ENCODE measurements at places on chromosomes 4 and X.

- no peak for DNase-seq
These were observed 736.3 kb upstream of the PCDH7 start for GRCh38 chr4:29983890-29984289.

- DNase-seq, result no peak
These were observed 7.3 kb downstream of the XK start for GRCh38 chrX:37692918-37693317.

GRCh38 chr4:33948921-33949320, 2295.4 kb downstream of the ARAP2 start:
- no peak for DNase-seq

GRCh38 chr4:182768838-182769237, 148.3 kb downstream of the DCTD start:
- no peak for DNase-seq

GRCh38 chrX:97907791-97908190, 1024.1 kb downstream of the RPA4 start:
- no peak for DNase-seq

DNA sequence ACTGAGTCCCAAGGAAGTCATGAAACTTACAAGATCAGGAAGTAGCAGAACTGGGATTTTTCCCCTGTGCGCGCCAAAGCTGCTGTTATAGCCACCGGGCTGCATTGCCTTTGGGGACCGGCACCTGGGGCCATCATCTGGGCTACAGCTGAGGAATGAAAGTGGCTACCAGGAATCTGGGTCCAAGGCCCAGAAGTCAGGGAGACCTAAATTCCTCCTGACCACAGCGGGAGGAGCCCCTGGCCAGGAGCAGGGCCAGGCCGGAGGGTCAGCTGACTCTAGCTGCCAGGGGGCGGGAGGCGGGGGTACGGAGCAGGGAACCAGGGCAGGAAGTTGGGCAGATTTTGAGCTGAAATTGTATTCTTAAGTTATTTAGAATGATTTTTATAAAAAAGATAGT, 242.4 kb downstream of the EVC2 start:
- no peak for DNase-seq

DNA sequence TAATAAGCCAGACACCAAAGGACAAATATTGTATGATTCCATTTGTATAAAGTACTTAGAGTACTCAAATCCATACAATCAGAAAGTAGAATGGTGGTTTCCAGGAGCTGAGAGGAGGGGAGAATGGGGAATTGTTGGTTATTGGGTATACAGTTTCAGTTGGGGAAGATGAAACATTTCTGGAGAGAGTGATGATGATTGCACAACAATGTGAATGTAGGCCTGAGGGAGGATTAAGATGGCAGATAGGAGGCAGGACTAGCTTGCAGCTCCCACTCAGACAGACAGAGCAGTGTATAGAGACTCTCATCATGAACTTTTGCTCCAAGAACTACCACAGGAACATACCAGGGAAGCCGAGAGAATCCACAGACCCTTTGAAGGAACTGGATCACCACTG, 75.7 kb upstream of the PAK3 start:
- no peak for DNase-seq

DNA sequence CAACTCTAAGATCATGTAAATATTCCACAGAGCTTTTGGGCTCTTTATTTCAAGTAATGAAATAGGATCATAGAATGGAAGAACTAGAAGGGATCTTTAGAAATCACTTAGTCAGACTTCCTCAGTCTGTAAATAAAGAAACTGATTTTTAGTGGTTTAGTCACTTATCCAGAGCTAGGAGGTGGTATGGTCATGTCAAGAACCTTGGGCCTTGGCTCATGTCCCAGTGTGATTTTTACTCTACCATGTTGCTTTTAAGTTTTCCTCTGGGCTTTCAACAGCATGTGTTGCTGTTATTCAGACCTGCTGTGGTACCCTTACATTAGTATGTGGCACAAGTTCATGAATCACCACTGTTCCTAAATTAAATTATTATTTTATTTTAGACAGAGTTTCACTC, 184.9 kb downstream of the FRAS1 start:
- no peak for DNase-seq

DNA sequence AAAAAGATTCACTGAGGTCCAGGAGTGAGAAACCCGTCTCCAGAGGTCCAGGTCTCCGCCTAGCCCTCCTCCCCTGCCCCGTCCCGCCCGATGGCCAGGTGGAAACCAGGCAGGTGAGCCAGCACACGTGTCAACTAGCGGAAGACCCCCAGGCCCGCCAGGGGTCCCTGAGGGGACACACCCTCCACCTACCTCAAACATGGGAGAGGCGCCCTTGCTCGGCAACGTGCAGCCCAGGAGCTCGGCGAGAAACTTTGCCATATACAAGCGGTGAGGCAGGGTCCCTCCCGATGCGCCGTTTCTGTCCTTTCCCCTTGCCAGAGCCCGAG, 330.0 kb downstream of the HNRNPD start:
- DNase-seq, result no peak

- peak; percentile 21 for DNase-seq
These were observed 876 bp downstream of the KLHL2 start for GRCh38 chr4:165208221-165208652.

DNA sequence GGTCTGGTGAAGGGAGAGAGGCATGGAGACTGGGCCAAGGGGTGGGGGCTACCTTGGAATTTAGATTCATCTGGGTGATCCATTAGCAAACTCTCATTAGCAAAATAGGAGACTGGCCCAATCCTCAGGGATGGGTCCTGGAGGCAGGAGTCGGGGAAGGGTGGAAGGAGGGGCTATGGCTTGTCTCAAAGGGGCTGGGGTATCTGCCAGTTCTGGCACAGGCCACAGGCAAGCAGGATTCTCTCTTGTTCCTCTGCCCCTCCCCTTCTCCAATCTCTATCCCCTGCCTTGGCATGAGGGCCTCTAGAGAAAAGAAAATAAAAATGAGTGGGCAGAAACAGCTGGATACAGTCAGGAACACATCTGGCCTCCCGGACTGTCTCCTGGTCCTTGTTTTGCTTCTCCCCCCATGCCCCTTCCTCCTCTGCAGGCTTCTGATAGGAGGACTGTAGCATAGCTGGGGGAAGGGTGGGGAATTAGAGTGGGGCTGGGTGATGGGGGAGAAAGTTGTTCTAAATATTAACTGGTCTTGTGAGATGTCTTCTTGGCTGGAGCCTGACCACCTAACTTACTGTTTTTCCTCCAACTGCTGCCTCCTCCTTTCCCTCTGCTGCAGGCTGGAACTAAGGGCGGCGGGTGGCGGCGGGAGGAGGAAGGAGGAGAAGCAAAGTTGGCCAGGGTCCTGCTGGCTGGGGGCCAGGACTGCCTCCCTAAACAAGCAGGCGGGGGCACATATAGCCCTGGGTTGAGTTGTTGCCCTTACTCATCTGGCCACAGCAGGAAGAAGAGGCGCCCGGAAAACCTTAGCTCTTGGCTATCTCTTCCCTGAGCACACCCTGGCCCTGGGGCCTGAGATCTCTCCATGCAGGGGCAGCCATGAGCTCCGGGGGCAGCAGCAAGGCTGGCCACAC, 53.3 kb upstream of the LAS1L start:
- peak; percentile 26 for DNase-seq

- no peak for DNase-seq
These were observed 99.2 kb downstream of the DRD5 start for GRCh38 chr4:9880406-9881197.

DNA sequence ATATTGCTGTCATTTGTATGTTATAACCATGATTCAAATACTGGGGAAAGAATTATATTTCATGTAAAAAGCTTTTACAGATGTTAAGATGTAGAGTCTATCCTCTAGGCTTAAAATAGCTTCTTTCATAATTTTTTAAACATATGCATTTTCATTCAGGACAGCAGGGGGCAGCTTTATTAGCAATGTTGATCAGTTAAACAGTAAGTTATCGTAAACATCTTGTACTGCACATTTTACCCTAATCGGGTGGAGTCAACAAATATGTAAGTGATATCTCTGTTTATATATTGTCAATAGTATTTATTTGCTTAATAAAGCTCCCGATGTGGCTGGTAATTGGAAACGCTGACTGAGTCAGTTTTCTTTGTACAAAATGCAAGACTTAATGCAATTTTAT, 142.5 kb upstream of the MED14 start:
- peak; percentile 31 for DNase-seq

GRCh38 chr4:77240469-77241066, 83.6 kb downstream of the CCNG2 start:
- DNase-seq, result peak; percentile 68

DNA sequence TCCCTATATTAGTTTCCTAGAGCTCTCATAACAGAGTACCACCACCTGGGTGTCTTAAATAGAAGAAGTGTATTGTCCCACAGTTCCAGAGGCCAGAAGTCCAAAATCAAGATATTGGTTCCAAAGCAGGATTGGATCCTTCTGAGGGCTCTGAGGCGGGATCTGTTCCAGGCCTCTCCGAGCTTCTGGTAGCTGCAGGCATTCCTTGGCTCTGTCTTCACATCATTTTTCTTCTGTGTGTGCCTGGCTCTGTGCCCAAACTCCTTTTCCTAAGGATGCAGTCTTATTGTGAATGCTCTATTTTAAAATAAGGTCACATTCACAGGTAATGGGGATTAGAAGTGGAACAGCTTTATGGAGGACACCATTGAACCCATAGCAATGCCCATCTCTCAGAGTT, 253.7 kb upstream of the TAPT1 start:
- no peak for DNase-seq

GRCh38 chr4:155911905-155912304, 8.4 kb downstream of the TDO2 start:
- DNase-seq, result no peak

DNA sequence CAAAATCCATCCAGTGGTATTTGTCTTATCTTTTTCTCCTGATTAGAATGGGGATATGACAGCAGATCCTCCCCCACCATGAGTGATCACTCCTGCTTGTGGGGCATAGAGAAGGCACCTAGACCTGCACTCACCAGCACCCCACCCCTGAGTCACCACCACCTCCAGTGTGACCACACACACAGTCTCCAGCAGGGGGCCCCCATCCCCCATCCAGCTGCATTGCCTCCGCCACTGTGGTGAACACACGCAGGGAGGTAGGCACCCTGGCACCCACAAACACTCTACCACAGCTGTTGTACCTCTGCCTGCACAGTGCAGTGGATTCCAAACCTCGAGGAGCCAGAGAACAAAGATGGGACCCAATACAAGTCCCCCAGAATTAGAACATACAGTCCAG, 9.0 kb upstream of the MAGEA8 start:
- peak; percentile 7 for DNase-seq

GRCh38 chr4:72375073-72375736, 193.8 kb downstream of the ADAMTS3 start:
- DNase-seq, result no peak

DNA sequence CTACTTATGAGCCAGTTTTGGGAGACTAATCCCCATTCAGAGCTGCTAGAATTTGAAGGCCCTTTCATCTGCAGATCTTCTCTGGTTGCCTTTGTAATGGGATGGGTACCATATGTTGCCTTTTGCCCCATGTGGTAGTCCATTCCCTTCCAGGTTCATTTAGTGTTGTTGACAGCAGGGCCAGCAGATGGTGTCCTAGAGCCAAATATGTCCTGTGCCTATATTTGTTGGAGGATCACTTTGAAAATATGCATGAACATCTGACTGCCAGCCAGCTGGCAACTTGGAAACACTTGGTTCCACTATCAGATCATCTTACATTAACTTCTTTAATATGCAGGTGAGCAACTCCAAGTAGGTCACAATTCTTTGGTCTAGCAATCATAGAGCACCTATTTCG, 30.4 kb downstream of the CFAP299 start:
- DNase-seq, result peak; percentile 41

- no peak for DNase-seq
These were observed 568.0 kb upstream of the AADAT start for GRCh38 chr4:170657761-170658160.

DNA sequence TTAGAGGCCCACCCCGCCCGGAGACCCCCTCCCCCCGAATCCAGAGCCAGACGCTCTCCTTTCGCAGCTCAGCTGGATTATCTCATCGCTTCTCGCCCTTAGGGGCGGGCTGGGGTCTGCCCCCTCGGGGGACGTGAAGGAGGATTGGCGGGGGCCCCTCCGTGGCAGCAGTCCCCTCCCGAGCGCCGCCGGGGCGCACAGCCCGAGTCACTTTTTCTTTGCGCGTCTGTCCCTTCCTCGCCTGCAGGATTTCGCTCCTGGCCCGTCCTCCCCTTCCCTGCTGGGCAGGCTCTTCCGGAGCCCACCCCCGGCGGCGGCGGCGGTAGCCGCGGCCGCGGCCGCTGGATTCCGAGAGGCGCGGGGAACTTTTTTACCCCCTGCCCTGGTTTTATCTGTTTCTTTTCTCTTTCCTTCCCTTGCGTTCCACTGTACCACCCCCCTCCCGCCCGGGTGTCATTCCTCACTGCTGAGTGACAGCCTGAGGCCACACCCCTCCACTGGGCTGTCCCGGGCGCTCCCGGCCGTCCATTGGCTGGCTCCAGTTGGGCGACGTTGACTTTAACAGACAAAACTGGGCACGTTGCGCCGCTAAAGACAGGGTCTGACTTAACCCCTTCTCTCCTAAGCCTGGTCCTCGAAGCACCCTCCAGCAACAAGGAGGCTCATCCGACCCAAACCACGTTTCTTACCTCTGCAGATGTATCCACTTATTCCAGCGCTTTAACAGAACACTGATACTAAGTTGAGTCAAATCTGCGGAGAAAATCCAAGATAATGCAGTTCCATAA, 492 bp upstream of the NKX3-2 start:
- DNase-seq, result peak; percentile 75

GRCh38 chr4:54571293-54572151, 86.2 kb upstream of the KIT start:
- DNase-seq, result no peak
